NCI-H2171 (cell line): ENCODE measurements at places on chromosomes 3 and 15.

GRCh38 chr3:106172780-106173179 is 304.0 kb upstream of the CBLB start:
- no peak for DNase-seq

- DNase-seq, result no peak
These were observed 197.5 kb upstream of the BCL6 start for GRCh38 chr3:187942658-187943241.

DNA sequence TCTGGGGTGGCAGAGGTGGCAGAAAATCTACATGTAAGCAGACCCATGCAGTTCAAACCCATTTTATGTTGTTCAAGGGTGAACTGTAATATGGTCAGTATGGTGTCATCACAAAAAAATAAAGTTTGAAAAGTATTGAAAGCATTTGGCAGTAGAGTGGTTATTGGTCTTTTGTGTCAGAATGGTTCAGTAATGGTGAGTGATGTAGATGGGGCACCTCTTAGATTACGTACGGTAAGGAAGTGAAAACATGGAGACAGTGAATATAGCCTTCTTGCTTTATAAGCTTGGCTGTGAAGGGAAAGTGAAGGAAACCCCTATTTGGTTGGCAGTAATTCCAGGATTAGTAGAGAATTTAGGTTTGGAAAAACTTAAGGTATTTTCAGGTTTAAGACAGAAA is 17.2 kb upstream of the CCNB2 start:
- no peak for DNase-seq

DNA sequence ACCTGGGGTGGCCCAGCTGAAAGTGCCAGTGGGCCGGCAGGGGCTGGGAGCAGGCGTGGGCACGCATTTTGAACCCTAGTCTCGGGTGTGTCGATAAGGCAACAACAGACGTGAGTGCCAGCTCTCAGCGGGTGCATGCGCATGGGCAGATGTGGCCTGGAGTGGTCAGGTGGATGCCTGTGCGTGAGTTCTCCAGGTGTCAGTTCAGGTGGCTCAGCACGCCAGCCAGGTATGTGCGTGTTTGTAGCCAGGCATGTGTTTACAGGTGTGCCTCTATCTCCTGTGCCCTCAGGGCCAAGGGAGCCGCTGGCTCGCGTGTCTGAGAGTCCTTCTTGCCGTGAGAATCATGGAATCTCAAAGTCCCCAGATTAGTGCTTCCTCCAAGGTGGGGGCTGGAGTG is 14.8 kb downstream of the CYP1A2 start:
- DNase-seq, result no peak

DNA sequence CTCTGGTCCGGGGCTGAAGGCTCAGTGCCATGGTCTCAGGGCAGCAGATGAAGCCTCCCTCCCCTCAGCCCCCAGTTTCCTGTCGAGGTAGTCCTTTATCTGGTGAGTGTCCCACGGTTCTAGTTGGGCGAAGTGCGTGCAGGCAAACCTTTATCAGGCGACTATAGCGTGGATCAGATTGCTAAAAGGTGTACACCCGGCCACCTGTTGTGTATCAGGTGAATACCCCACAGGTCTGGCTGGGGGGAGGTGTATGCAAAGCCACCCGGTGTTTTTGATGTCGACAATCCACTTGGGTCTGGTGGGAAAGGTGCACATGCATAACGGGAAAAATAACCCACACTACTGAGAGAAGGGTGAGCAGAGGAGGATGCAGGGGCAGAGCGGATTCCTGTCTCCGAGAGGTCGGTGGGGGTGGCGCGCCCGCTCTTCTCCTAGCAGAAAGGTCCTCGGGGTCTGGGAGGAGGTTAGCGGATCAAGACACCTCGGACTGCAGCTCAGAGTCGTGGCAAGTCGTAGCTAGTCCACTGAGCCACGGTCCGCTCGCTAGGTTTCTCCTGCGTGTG is 507 bp downstream of the SLC12A6 start:
- peak; percentile 28 for DNase-seq

- DNase-seq, result no peak
These were observed 17.6 kb downstream of the DAZL start for GRCh38 chr3:16587681-16588060.
